ENCODE measurements at places on chromosomes 5 and 9.

DNA sequence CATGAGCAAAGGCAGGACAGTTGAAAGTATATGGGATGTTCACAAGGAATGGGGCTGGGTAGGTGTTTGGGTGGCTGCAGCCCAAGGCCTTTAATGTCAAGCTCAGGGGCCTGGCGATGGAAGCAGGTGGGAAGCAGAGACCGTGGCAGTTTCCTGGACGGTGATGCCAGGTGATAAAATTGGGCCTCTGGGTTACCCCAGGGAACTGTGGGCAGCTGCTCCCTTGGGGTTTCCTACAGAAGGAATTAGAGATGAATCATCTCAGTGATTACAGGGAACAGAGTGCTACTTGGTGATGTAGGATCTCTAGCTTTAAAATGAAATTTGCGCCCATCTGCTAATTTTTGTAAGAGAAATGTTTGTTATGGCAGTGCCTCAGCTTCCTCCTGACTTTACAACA lies 39.2 kb downstream of the TSTD2 start:
- DNase-seq, result no peak

- no peak for DNase-seq
Measured at GRCh38 chr9:33416996-33417395, 14.6 kb upstream of the AQP7 start.

- no peak for DNase-seq
Measured at GRCh38 chr9:126411225-126411947, 84.8 kb downstream of the MVB12B start.

DNA sequence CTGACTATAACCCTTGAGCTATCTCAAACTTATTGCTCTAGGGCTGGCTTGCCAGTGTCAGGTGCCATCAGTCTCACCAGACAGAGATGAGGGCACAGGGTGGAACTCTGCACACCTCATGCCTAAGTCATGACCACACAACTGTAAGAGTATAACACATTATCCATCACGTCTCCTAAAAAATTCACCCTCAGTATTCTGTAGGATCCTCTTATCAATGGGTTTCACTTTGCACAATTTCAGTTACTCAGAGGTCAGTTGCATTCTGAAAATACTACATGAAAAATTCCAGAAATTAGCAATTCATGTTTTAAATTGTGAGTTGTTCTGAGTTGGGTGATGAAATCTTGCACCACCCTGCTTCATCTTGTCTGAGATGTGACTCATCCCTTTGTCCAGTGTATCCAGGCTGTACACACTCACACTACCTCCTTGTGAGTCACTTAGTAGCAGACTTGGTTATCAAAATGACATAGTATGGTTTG lies 690.9 kb upstream of the CDH18 start:
- DNase-seq, result no peak

GRCh38 chr5:42944989-42945388 lies 95.1 kb downstream of the ANXA2R start:
- no peak for DNase-seq

DNA sequence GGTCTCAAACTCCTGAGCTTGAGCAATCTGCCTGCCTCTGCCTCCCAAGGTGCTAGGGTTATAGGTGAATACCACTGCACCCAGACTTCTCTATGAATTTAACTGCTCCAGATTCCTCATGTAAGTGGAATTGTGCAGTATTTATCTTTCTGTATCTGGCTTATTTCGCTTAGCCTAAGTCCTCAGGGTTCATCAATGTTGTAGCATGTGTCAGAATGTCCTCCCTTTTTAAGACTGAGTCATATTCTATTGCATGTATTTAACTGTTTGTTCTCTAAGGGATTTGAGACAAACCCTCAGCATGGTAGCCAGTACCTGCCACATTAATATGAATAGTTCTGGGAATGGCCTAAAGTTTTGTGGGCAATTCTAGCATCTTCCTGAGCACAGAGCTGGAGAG lies 53.9 kb upstream of the TUT7 start:
- DNase-seq, result no peak

DNA sequence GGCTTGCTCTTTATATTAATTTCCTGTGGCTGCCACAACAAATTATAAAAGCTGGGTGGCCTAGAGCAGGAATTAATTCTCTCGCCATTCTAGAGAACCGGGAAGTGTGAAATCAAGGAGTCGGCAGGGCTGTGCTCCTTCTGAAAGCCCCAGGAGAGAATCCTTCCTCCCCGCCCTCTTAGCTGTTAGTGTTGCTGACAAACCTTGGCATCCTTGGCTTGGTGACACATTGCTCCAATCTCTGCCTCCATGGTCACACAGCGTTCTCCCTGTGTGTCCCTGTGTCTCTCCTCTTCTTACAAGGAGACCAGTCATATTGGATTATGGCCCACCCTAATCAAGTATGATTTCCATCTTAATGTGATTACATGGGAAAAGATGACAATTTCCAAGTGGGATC lies 55.9 kb upstream of the NEURL1B start:
- no peak for DNase-seq

DNA sequence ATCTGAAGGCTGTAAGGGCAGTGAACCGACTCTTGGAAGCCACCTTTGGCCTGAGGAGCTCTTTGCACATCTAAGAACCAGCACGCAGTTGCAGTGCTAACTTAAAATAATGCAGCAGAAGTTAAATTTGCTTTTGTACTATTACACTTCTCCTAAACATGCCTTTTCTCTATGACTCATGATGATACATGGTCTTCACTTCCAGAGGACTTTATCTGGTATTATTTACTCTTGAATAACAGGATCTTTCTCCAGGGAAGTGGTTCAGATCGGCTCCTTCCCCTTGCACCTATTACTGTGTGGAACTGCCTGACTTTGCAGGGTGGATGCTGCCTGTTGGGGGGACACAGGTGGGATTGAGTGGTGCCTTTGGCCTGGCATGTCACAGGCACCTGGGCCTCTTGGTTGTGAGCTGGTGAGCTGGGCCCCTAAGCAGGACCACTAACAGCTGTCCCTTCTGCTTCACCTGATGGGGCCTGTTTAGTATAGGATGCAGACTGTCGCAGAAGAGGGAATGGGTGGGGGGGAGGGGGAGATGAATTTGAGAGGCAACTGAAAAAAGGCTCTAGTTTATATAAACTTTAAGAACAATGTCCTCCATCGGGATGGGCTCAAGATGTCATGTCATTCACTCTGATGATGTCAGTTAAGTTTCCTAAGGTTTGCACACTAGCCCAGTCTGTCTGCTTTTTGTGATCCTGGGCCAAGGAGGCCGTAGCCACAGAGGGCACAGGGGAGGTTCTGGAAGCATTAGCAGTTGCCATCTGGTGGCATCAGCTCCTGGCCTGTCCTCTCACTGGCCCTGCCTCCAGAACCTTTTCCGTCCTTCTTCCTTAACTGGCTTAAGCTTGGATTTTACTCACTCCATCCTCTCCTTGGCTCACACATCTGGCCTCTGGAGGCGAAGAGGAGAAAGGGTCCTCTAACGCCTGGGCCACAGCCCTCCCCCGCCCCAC lies 33.9 kb upstream of the GABBR2 start:
- no peak for DNase-seq

- no peak for DNase-seq
Measured at GRCh38 chr9:74303945-74304344, 193.2 kb upstream of the RORB start.

GRCh38 chr5:125480911-125481310 lies 734.5 kb upstream of the ZNF608 start:
- DNase-seq, result no peak

DNA sequence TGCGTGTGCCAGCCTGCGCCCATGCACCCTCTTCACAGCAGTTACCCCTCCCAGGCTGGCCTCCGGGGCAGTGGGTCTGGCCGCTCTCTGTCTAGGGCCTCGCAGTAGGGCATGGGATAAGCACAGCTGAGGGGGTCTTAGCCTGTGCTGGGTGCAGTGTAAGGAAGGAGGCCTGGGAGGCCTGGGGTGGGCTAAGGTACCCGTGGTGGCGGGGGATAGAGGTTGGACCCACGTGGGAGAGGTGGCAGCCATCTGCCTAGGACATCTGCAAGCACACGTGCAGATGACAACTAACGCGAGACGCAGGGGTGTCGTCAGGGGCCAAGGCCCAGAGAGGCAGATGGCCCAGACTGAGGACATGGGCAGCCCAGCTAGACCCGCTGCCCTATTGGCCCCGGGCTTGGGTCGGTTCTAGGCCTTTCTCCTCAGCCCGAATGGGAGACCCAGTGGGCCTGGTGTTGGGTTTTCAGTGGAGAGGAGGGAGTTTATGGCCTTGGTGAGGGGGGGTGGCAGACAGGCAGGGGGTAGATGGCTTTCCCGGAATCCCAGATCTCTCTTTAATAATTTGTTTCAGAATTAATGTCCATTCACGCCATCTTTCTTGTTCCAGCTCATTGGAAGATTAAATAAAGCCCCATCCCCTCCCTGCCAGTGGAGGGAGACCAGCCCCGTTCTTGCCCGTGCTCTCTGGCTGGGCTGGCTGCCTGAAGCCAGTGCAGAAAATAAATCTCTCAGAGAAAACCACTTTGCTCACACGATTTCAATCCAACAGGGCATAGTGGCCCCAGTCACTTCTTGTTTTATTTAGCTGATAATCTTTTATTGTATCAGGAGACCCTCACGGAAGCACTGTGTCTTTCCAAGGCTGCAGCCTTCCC lies 154.2 kb downstream of the GAPVD1 start:
- DNase-seq, result no peak

DNA sequence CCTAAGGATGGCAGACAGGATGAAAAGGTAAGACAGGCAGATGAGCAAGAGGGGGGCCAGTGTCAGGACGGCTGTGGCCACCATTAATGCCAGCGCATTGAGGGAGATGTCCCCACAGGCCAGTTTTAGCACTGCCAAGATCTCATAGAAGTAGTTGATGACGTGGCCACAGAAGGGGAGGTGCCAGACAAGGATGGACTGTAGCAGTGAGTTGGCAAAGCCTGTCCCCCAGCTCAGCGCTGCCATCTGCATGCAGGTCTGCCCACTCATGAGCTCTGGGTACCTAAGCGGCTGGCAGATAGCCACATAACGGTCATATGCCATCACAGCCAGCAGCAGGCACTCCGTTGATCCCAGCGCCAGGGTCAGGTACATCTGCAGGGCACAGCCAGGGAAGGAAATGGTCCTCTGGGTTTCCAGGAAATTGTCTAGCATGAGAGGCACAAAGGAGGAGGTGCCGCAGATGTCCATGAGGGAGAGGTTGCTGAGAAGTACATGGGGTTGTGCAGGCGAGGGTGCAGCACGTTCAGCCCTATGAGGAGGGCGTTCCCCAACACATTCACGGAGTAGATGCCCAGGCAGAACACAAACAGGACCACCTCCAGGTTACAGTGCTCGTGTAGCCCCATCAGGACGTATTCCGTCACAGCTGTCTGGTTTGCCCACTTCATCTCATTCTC lies 10.8 kb downstream of the OR13J1 start:
- DNase-seq, result no peak

DNA sequence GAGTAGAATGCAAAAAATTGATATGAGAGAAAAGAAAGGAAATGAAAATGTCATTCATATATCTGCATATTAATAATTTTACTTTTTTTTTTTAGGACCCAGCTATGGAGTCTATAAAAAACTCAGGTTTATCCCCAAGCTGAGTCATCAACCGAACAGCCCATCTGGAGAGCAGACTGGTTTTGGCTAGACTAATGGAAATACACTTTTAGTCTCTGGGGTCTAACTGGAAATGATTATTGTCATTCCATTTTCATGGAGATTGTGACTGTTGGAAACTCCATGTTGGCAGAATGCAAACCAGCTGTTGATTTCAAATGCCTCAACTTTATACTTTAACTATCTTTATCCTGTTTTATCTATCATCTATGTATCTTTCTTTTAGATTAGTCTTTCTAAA lies 28.7 kb downstream of the ANXA1 start:
- no peak for DNase-seq

DNA sequence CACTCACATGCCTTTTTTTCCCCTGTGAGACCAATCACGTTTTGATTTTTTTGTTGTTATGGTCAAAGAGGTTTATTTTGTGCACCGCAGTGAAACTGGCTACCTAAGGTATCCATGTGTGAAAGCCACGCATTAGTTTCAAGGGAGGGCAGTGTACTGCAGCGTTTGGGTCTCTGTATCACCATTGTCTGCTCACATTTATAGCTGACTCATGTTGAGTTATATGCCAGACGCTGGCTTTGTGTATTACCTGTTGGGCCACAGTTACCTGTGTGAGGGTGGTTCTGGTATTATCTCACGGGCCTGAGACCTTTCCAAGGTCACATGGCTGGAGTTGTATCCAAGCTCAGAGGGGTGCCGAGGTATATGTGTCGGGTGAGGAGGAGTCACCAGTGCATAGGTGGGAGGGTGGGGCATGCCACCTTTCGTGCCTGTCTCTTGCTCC lies 75.8 kb downstream of the ARHGAP26 start:
- DNase-seq, result no peak

- no peak for DNase-seq
Measured at GRCh38 chr5:147699496-147700088, 82.9 kb downstream of the JAKMIP2 start.

DNA sequence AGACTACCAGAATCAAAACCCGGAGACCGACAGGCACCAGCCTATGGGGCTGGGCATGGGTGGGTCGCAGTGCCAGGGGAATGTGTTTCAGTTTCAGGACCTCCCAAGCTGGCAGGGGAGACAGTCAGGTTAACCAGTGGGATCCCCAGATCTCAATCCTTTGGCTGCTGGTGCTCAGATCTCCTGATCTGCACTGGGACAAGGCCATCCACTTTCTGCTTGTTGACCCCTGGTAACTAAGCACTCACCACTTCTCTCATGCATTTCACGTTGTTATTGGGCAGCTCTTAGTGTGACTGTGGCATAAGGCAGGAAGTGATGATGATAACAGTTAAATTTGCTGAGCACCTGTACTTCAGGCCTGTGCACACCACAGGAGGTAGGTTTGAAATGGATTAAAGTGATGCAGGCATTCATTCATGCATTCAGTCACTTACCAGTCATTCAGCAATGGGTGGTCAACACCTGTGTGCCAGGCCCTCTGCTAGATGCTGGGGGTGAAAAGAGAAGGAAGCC lies 42.1 kb upstream of the STXBP1 start:
- DNase-seq, result no peak

- no peak for DNase-seq
Measured at GRCh38 chr9:83130541-83130940, 67.6 kb upstream of the RASEF start.

GRCh38 chr5:171494452-171495121 lies 75.1 kb downstream of the FGF18 start:
- DNase-seq, result no peak

- no peak for DNase-seq
Measured at GRCh38 chr9:98219364-98219716, 26.9 kb upstream of the CORO2A start.

- DNase-seq, result no peak
Measured at GRCh38 chr9:35560625-35561337, 44.3 kb upstream of the TESK1 start.

DNA sequence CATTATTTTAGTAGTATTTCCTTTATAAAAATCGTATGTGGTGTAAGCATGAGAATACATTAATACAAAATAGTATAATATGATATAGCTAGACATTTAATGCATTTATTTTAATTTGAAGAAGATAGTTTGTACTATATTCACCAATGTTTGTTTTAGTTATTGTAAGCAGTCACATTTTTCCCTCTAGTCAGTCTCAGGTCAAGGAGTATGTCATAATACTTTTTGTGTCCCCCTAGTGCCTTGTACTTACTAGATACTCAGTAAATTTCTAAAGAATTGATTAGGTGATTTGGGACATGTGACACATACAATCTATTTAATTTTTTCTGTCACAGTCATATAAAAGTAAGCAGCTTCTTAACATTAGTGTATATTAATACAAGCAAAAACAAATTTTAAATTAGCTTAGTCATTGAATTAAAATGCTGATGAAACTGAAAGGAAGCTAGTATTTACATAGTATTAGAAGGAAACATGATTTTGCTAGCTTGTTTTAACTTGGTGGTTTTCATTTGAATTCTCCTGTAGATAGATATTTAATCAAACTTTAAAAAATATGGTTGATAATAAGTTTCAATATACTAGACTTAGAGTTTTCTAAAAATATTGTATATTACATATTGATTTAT lies 242.2 kb downstream of the FER start:
- DNase-seq, result no peak

Measured in stimulated activated CD4-positive, alpha-beta T cell treated with anti-CD3 and anti-CD28 coated beads, Interleukin-1b, Interleukin-23, amount 100 ng/mL, for 24 hours (primary cell).